NCI-H2107 (cell line): ENCODE measurements at places on chromosomes 16 and 17.

DNA sequence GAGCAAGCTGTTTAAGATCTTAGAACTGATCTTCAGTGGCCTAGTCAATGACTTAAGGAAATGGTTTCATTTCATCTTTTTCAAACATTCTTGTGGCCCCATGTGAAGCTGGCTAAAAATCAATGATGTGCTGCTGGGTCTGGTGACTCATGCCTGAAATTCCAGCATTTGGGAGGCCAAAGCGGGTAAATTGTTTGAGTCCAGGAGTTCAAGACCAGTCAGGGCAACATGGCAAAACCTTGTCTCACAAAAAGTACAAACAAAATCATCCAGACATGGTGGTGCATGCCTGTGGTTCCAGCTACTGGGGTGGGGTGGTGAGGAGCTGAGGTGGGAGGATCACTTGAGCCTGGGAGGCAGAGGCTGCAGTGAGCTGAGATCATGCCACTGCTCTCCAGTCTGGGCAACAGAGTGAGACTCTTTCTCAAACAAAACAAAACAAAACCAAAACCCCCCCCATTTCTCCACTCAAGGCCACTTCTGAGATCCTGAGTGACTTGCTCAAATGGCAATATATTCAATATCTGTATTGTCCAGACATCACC lies 17.4 kb upstream of the COL1A1 start:
- DNase-seq = no peak

GRCh38 chr16:61872778-61873119 lies 163.5 kb downstream of the CDH8 start:
- no peak for DNase-seq

- DNase-seq = no peak
Observed at GRCh38 chr16:86899151-86899550, 320.8 kb downstream of the FOXL1 start.

GRCh38 chr17:19487024-19487600 lies 46.5 kb upstream of the SLC47A1 start:
- DNase-seq = no peak

DNA sequence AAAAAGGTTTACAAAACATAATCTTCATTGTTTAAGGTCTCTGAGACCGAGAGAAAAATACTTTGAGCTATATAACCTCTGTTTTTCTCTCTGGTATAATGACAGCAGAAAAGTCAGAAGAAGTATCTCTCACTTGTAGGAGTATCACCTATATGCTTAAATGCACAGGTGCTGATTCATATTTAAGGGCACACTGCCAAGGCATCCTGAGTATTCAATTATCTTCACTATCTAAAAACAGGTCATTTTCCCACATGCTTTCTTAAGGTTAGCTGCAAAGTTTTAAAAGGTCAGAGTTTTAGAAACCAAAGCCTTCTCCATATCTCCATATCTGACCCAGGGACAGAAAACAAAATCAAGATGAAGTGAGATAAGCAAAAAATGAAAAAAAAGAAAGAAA lies 99.3 kb upstream of the C17orf78 start:
- no peak for DNase-seq

- DNase-seq = no peak
Observed at GRCh38 chr17:11035681-11036080, 197.8 kb upstream of the PIRT start.
